CD4-positive, alpha-beta memory T cell (primary cell): ENCODE measurements at places on chromosomes 11 and 22. TPM values are rescaled to one million over a fixed set of nuclear protein-coding genes. Genes with fewer than 3 reads are reported as not detected.

DNA sequence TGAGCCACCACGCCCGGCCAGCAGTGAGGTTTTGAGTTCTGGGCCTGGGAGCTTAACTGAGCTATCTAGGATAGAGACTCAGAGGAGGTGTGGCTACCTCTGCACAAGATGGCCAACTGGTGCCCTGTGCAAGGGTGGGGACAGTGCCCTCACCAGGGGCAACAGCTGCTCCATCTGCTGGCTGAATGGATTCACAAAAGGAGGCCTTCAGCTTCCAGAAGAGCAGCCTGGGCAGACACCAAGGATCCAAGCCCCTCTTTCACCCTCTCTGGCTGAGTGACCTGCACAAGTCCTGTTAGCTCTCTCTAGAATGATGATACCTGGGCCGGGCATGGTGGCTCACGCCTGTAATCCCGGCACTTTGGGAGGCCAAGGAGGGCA is 33.5 kb upstream of the BAIAP2L2 start:
- DNase-seq, result no peak

GRCh38 chr11:5071799-5072198 is 2.4 kb downstream of the OR52E1 start:
- DNase-seq, result no peak

GRCh38 chr11:57804466-57804865 is 42.9 kb downstream of the CTNND1 start:
- DNase-seq, result no peak

- DNase-seq, result no peak
Observed at GRCh38 chr22:31853736-31854495, 90.4 kb upstream of the YWHAH start.

- peak; percentile 35 for DNase-seq
Observed at GRCh38 chr11:8225589-8226036, 38.1 kb downstream of the LMO1 start.

GRCh38 chr11:120056301-120057027 is 81.4 kb downstream of the TRIM29 start:
- DNase-seq, result no peak

GRCh38 chr22:49967706-49968208 is 7.2 kb downstream of the PIM3 start:
- DNase-seq, result no peak

- no peak for DNase-seq
Observed at GRCh38 chr11:126545057-126545555, 189.6 kb downstream of the ST3GAL4 start.

DNA sequence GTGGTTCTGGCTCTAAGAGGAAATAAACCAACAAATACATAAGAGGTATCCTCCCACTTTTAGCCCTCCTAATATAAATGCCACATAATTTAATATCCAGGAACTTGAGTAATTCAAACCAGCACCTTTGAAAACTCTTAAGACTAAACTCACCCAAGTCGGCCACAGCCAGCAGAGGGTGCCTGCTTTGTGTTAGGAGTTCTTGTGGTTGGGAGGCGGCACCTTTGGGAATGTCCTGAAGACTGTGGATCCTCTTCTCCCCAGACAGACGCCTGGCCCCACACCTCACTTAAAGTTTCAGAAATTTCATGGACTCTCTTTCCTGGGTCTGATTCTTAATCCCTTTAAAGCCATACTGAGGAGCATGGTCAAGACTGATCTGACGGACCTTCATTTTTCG is 169.0 kb downstream of the TBC1D22A start:
- no peak for DNase-seq

DNA sequence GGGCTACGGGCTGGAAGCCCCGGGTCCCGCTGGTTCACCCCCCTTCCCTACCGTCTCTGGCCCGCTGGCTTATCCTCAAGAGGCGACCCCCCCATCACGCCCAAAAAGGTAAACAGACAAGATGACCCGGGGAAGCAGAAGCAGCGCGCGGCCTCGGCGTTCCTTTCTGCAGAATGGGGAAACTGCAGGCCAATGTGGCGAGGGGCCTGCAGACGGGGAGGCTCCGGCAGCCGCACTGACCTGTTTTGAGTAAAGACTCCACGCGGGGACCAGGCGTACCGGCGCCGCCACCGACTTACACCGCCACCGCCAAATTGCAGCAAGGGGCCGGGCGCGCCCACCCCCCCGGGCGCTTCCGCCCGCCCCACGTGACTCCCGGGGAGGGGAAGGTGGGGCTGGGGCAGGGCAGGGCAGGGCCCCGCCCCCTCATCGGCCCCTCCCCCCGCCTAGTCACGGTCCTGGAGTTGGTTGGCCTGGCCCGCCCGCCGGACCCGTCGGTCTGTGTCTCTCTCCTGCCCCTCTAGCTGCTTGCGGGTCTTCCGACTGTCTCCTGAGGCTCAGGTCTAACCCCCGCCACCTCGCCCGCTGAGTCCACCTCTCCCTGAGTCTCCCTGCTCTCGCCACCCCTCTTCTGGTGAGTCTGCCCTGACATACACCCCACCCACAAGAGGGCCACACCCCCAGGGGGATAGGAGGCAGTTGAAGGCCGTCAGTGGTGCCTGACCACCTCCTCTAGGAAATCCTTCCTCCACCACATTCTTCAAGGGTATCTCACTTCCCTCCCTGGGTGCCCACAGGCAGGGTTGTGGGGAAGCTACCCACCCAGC is at the start of gene ARAP1:
Gene ARAP1, minus strand, starts transcription at position 321 of the 827 bp plus-strand sequence. CDS start 25,280 bp downstream, outside the sequence.
- peak; percentile 74 for DNase-seq

DNA sequence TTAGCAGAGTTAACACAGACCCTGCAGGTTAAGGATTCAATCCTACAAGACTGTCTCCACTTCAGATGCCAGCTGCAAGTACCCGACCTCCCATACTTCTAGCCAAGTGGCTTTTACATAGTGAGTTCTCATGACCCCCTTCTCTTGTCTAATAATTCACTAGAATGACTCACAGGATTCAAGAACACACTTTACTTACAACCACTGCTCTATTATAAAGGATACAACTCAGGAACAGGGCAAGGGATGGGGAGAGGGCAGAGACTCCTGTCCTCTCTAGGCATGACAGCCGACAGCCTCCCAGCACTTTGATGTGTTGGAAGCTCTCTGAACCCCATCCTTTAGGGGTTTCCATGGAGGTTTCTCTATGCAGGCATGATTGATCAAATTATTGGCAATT is 60.0 kb downstream of the MYO18B start:
- no peak for DNase-seq

DNA sequence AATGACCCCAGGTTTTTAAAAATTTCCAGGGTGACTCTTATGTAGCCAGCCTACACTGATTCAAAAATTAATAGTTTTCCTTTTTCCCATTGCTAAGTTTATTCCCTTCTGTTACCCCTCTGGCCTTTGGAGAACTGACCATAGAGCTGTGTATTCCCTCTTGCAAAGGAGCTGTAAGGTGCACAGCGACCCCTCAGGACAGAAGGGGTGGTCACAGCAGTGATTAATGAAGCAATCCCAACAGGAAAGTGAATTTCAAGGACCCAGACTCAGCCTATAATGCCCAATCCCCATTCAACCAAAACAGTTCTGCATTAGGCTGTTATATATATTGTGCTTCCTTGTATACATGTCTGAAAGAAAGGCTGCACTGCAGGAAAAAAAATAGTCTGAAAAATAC is 147.1 kb downstream of the WT1 start:
- no peak for DNase-seq

GRCh38 chr11:126355926-126356897 is 726 bp downstream of the ST3GAL4 start:
- DNase-seq, result no peak

DNA sequence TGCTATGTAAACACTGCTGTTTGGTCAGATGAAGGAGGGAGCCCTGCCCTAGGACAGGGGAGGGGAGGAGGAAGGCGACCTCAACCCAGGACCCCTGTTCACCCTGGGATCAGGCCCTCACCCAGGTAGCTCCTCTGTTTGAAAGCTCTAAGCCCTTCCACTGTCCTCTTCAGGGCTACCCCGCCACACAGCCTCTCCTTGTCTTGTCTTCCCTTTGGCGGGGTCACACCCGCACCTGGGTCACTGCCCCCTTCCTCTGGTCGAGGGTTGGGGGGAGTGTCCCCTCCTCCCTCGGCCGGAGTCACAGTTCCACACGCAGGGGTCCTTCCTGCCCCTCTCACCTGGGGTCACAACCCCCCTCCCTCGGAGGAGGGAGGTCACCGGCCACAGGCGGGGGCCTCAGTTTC is 463 bp upstream of the PTPMT1 start:
- no peak for DNase-seq

DNA sequence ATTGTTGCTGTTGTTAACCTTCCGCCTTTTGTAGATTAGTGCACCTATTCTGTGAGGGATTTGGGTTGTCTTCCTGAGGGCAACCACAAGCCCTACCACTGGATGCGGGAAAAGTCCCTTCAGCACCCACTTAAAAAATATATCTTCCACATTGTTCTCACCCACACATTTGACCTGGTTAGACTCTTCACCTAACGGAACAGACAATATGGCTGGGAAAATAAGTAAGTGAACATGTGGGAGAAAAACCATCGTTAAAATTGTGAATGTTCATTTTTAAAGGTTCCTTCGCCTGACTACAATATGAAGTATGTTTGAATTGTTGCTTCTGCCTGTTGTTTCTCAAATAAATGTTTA is 72.0 kb upstream of the MPEG1 start:
- no peak for DNase-seq

DNA sequence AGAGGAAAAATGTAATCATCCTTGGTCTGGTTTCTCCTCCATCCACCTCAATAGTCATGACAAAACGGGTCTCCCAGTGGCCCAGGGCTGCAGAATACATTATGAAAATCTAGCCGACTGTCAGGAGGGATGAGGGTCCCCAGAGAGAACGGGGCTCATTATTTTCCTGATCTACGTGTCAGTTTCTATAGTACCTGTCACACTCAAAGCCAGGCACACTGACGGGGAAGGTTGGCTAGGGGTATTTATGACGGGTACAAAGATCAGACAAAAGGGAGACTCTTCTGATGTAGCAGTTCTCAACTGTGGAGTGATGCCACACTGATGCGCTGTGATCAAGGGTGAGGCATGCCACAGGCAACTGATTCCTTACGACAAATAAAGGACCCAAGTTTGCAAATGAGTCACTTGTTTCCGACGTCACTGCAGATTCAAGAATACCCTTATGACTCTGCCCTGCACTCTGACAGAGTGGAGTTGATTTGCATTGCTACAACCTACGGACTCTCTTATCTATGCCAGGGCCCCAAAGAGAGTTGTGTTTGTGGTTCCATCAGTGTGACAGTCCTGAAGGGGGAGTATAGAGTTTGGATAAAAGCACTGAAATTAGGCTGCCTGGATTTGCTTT is 188.2 kb upstream of the TBCEL start:
- DNase-seq, result no peak

- DNase-seq, result peak; percentile 71
Observed at GRCh38 chr22:39545386-39546365, 13.1 kb upstream of the RPS19BP1 start.

- no peak for DNase-seq
Observed at GRCh38 chr22:46461566-46462180, 75.7 kb downstream of the CELSR1 start.

GRCh38 chr11:120863359-120863758 is 160.5 kb upstream of the TBCEL start:
- no peak for DNase-seq

- DNase-seq, result no peak
Observed at GRCh38 chr22:27630754-27631153, 170.8 kb downstream of the MN1 start.

- no peak for DNase-seq
Observed at GRCh38 chr11:122634501-122634900, 21.0 kb upstream of the UBASH3B start.

- no peak for DNase-seq
Observed at GRCh38 chr11:22407921-22408320, 69.7 kb downstream of the SLC17A6 start.

- no peak for DNase-seq
Observed at GRCh38 chr22:29762263-29762662, 4.5 kb downstream of the ZMAT5 start.

Gene ADM2
- 0.07 TPM for polyA plus RNA-seq

Gene OR51B4
- polyA plus RNA-seq, result not detected

Gene MEI1
- polyA plus RNA-seq, result 286 TPM

Gene MAML2
- 13.4 TPM for polyA plus RNA-seq

Gene FGF3
- polyA plus RNA-seq, result not detected

Gene RIC8A
- polyA plus RNA-seq, result 91.2 TPM

Gene NRXN2
- polyA plus RNA-seq, result not detected

Gene FUT4
- 1.6 TPM for polyA plus RNA-seq

Gene RFPL1
- polyA plus RNA-seq, result not detected

Gene SMTNL1
- 0.55 TPM for polyA plus RNA-seq
